ENCODE measurements at places on chromosomes 1 and 21. TPM values are rescaled to one million over a fixed set of nuclear protein-coding genes. Genes with fewer than 3 reads are reported as not detected.

CCDC185 gene
- total RNA-seq = not detected

CFHR3 gene
- not detected for total RNA-seq

RHD gene
- total RNA-seq = not detected

G0S2 gene
- 63.6 TPM for total RNA-seq

TMEM35B gene
- total RNA-seq = 25.1 TPM

F5 gene
- not detected for total RNA-seq

CFAP298 gene
- 32.4 TPM for total RNA-seq

UROD gene
- total RNA-seq = 164 TPM

GNB1 gene
- total RNA-seq = 138 TPM

MROH9 gene
- not detected for total RNA-seq

KLHDC8A gene
- total RNA-seq = not detected

TMEM52 gene
- 1.3 TPM for total RNA-seq

CBS gene
- total RNA-seq = 54.0 TPM

IGSF9 gene
- total RNA-seq = under 0.01 TPM

RNF207 gene
- 13.1 TPM for total RNA-seq

KLHDC9 gene
- total RNA-seq = 2.9 TPM

ST6GALNAC5 gene
- 0.15 TPM for total RNA-seq

TCHHL1 gene
- not detected for total RNA-seq

SPRR2E gene
- not detected for total RNA-seq

PODN gene
- total RNA-seq = 0.30 TPM

PCAT6 gene
- 0.89 TPM for total RNA-seq

HTR6 gene
- total RNA-seq = not detected

CTTNBP2NL gene
- total RNA-seq = 12.9 TPM

COL6A1 gene
- total RNA-seq = 792 TPM

MTMR11 gene
- total RNA-seq = 9.5 TPM

SLC30A2 gene
- total RNA-seq = not detected

RCC2 gene
- total RNA-seq = 45.7 TPM

AVPR1B gene
- total RNA-seq = not detected

SDC3 gene
- total RNA-seq = 35.5 TPM

LCE1B gene
- total RNA-seq = not detected

DIPK1A gene
- total RNA-seq = 5.5 TPM

CD84 gene
- not detected for total RNA-seq

RHBDL2 gene
- not detected for total RNA-seq

PLPP3 gene
- 29.3 TPM for total RNA-seq

MTF1 gene
- 1.0 TPM for total RNA-seq

PRMT2 gene
- total RNA-seq = 80.9 TPM

LGR6 gene
- under 0.01 TPM for total RNA-seq

TMPRSS15 gene
- total RNA-seq = not detected

C1QTNF12 gene
- total RNA-seq = 0.17 TPM

BGLAP gene
- not detected for total RNA-seq

ATP6V1G3 gene
- not detected for total RNA-seq

CSF3R gene
- total RNA-seq = not detected

PRAMEF18 gene
- total RNA-seq = not detected

GPR52 gene
- total RNA-seq = not detected

C8B gene
- total RNA-seq = not detected

OVAAL gene
- total RNA-seq = not detected

HRNR gene
- total RNA-seq = not detected

All from bronchus fibroblast of lung (primary cell).